ENCODE measurements at places on chromosomes 6 and 20.

- DNase-seq: peak; percentile 33
Observed at GRCh38 chr6:154995254-154996015, at the start of gene TIAM2. TSS of gene TIAM2 (plus strand) at chr6:154995315. CDS start at chr6:155129224, 133,909 bp downstream.

DNA sequence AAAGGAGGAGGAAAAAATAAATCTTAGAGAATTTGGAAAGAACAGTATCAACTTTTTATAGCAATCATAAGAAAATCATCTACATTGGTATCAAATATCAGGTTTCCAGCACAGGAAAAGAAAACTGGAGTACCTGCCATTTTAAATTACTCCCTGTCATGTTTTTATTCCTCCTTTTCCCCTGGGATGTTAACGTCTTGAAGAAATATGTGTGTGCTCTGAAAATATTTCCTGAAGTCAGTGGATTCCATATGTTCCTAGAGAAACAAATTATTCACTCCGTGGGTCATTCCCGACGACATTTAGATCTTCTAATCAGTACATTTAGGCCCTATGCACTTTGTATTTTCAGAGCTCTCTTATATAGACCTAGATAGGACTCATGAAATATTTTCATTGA, 42.0 kb upstream of the RSPO3 start:
- DNase-seq: no peak

- no peak for DNase-seq
Observed at GRCh38 chr6:30964075-30964474, 19.4 kb upstream of the MUC21 start.

DNA sequence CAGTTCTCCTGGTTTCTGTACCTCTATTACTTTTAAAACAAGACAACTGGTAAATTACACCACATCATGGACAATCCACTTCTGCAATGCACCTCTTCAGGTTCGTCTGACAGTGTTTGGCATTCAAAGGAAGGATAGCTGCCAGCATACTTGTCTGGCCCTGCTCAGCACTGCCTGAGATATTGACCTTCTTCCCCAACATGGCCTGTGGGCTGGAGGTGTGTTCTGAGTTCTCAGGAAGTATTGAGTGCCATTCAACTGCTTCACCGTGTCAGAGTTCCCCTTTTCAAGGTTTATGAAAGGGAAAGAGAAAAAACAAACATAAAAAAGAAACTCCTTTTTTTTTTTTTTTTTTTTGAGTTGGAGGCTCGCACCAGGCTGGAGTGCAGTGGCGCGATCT, 267.9 kb upstream of the SASH1 start:
- no peak for DNase-seq

DNA sequence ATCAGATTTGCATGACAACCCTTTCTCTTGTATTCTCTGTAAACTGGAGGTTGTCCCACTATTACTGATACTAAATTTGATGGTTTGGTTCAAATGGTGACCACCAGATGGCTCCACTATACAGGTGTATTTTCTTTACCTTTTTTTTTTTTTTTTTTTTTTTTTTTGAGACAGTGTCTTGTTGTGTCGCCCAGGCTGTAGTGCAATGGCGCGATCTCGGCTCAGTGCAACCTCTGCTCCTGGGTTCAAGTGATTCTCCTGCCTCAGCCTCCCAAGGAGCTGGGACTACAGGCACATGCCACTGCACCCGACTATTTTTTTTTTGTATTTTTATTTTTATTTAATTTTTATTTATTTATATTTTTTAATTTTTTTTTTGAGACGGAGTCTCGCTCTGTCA, 6.6 kb upstream of the WTAP start:
- no peak for DNase-seq

GRCh38 chr6:2977799-2978590, 6.6 kb upstream of the SERPINB6 start:
- DNase-seq: peak; percentile 45

- no peak for DNase-seq
Observed at GRCh38 chr20:50389438-50389807, 120.8 kb upstream of the PTPN1 start.
